SW 1271 (cell line): ENCODE measurements at places on chromosomes 1 and 21.

DNA sequence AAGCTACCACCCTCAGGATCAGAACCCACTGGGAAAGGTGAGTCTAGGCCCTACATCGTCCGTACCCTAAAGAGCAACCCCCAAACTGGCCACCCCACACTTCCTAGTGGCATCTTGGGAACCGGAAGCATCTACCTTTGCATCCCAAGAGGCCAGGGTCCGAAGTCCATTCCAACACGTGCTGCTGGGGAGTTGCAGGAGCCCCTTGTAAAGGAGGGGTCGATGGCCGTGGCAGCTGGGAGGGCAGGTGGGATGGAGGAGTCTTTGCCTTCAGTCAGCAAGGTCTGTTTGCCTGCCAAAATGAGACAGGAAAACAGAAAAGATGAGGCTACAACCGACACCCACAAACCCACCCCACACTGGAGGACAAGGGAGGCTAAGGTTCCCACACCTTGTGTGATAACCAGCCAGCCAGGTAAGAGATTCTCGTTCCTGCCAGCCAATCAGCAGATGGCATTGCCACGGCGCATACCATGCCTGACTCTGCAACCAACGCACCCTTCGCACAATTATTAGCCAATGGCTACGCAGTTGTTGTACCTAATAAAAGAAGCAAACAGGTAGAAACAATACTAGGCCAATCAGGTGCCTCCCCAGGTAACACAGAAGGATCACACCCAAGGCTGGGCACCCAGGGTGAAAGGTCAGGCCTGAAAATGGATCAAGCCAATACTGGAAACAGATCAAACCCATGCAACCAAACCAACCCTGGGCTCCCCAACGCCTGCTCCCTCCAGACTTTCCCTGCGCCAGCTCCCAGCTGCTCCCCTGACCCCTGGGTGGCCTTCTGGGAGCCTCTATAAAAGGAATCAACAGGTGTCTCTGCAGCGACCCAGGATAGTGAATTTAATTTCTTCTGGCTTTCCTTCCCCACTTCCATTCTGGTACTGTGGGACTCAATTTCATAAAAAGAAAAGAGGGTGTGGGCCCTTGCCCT lies 35.6 kb downstream of the CASZ1 start:
- no peak for DNase-seq

DNA sequence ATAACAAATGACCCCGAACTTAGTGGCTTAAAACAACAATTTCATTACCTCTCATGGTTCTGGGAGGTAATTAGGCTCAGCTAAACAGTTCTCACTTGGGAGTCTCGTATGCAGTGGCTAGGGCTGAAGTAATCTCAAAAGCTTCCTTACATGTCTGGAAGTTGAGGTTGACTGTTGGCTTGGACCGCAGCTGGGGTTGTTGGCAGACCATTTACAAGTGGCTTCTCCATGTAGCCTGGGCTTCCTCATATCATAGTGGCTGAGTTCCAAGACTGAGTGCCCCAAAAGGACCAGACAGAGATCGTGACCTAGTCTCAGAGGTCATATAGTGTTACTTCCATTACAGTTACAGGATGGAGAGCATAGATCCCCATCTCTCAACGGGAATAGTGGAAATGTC lies 2.4 kb upstream of the POGZ start:
- no peak for DNase-seq

- DNase-seq: no peak
Measured at GRCh38 chr1:228825840-228826484, 90.7 kb downstream of the RHOU start.

DNA sequence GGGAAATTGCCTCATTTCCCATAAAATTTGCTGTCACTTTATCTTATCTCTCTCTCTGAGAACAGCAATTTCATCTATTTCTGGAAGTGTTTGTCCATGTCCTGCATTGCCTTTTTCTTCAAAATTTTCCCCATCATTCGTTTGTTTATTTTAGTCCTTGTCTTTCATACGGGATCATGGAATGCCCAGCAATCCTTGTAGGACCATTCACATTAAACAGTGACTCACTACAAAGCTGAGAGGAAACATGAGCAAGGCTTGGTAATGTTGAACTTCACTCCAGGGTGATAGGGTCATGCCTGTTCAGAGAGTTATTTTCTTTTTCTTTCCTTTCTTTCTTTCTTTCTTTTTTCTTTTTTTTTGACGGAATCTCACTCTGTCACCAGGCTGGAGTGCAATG lies 32.2 kb upstream of the HNRNPU start:
- no peak for DNase-seq

- DNase-seq: no peak
Measured at GRCh38 chr1:150529017-150529416, 13.5 kb downstream of the FALEC start.

- DNase-seq: no peak
Measured at GRCh38 chr21:38929652-38930051, 123.9 kb downstream of the ETS2 start.

- DNase-seq: no peak
Measured at GRCh38 chr1:234780531-234781162, 170.7 kb upstream of the IRF2BP2 start.

- DNase-seq: no peak
Measured at GRCh38 chr1:1793481-1794244, 15.4 kb upstream of the NADK start.

DNA sequence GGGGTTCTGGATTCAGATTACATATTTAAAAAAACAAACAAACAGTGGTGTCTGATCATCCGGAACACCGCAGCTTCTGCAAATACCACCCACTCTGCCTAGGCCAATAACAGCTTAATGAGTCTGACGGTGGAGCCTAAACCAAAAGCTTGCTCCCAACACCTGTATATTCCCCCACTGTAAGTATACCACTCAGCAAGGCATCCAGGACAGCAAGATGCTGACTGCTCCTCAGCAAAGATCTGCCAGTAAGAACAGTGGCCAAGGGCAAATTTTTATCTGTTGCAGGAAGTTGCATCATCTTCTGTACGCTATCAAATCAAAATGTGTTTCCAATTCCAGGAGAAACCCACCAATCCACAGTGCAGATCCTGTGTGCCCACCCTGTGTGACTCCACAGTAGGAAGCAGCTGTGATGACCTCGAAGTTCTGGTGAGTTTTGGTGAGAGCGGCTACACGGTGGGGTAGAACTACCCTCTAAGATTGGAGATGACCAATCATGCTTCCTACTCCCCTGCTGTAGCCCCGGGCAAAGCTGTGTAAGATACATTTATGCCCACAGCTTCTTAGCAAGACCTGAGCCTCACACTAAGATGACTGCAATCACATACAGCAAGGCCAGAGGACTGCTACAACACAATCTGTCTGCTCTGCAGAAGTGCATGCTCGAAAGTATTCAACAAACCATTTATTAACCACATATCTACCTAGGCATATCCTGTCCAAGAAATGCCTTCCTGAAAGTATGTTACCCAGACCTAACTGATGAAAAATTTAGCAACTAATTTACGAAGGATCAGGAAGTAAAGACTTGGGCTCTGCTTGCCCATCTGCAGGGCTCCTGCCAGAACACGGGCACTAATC lies 30.5 kb downstream of the SIPA1L2 start:
- no peak for DNase-seq

DNA sequence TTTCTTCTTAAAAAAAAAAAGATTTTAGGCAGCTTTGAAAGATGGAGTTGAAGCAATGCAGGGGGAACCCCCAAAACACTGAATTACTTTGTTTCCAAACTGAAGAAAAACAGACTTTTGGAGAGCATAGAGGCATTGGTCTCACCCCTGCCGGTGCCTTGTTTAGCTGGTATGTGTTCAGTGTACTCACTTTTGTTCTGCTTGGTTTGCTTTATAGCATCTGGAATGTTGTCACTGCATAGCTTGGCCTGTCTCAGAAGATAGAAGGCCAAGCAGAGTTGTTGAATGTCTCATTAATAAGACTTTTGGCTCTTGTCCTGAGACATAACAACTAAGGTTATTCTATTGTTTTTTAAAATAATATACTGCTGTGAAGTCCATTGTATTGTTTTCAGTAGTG lies 6.9 kb downstream of the THRAP3 start:
- no peak for DNase-seq

DNA sequence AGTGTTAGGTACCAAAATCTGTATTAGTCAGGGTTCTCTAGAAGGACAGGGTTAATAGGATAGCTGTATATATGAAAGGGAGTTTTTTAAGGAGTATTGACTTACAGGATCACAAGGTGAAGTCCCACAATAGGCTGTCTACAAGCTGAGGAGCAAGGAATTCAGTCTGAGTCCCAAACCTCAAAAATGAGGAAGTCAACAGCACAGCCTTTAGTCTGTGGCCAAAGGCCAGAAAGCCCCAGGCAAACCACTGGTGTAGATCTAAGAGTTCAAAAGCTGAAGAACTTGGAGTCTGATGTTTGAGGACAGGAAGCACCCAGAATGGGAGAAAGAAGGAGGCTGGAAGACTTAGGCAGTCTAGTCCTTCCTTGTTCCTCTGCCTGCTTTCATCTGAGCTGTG lies 487.5 kb upstream of the CHRM3 start:
- no peak for DNase-seq

GRCh38 chr1:199411506-199411905 lies 616.0 kb upstream of the NR5A2 start:
- no peak for DNase-seq
